HEK293T (cell line): ENCODE measurements at places on chromosomes 1 and 21.

DNA sequence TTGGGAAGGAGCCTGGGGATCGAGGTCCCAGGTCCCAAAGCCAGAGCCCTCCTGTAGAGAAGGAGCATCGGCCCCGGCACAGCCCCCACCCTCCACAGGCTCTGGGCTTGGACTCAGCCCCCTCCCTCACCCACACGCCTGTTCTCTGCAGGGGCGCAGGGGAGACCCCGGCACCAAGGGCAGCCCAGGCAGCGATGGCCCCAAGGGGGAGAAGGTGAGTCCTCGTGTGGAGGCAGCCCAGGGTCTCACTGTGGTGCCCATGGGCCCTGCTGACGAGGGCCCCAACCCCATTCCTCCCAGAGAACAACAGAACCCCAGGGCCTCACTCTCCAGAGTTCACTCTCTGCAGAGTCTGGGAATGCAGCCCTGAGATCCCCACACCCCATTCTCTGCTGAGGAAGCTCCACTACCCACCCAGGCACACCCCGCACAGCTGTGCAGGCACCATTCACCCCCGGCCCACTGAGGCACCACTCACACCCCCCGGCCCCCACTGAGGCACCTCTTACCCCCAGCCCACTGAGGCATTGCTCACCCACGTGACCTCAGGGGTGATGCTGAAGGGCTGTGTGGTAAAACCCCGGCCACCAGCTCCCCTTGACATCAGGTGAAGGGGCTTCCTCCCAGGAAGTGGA, 21.8 kb downstream of the COL6A2 start:
- no peak for DNase-seq

- DNase-seq, result no peak
Observed at GRCh38 chr1:55288245-55288644, 73.1 kb upstream of the USP24 start.

- DNase-seq, result no peak
Observed at GRCh38 chr1:37073854-37074379, 39.6 kb upstream of the GRIK3 start.

DNA sequence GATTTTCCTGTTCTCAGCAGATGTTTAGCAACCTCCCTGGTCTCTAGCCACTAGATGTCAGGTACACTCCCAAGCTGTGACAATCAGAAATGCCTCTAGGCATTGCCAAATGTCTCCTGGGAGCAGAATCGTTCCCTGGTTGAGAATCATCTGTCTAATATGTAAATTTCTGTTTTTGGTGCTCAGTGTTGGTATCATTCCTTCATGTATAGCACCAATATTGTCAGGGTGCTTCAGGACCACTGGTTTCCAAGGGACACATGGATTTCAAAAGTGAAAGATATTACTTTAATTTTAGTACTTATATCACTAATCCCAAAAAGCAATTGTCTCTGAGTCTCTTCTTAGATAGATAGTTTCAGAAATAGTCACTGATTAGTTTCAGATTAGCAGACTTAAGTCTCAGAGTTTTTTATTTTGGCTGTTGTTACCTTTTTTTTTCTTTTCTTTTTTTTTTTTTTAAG, 160.1 kb downstream of the PTPRC start:
- DNase-seq, result no peak

DNA sequence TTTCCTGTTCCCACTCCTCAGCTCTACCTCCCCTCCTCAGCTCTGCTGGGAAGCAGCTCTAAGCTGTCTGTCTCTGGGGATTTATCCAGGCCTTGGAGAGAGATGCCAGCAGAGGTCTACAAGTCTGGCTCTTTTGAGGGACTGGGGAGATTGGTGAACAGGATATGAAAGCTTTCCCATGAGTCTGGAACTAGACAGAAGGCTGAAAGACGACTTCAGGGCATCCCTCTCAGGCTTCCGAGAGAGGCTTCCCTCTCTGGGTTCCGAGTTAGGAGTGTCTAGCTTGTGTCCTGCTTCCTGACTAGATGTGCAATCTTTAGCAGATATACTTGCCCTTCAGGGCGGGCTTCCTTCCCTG, 733 bp downstream of the TMEM35B start:
- DNase-seq, result no peak

DNA sequence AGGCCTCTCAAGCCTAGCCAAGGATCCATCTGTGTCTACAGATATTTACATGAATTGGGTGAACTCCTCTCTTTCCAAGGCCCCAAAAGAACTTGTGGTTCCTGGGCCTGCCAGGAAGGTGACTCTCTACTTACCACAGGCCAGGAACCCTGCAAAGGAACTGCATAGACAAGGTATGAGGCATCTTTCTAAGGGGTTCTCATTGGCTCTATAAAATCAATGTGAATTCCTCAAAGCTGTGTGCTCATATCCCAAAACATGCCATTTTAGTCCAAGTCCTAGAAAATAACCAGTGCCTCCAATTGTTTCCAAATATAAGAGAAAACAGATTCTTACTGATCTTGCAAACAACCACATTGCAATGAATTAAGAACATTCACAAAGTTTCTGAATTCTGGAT, 39.9 kb upstream of the RGL1 start:
- DNase-seq, result no peak

DNA sequence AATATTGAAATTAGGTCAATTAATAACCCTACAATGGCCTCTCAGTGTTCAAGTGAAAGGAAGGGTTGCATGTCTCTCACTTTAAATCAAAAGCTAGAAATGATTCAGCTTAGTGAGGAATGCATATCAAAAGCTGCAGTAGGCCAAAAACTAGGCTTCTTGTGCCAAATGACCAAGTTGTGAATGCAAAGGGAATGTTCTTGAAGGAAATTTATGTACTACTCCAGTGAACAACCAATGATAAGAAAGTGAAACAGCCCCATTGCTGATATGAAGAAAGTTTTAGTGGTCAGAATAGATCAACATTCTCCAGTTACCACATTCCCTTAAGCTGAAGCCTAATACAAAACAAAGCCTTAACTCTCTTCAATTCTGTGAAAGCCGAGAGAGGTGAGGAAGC, 10.0 kb downstream of the MAEL start:
- DNase-seq, result no peak

GRCh38 chr1:93609536-93609935, 72.1 kb downstream of the BCAR3 start:
- DNase-seq, result no peak

- DNase-seq, result no peak
Observed at GRCh38 chr1:35558374-35559316, 1.0 kb downstream of the NCDN start.

DNA sequence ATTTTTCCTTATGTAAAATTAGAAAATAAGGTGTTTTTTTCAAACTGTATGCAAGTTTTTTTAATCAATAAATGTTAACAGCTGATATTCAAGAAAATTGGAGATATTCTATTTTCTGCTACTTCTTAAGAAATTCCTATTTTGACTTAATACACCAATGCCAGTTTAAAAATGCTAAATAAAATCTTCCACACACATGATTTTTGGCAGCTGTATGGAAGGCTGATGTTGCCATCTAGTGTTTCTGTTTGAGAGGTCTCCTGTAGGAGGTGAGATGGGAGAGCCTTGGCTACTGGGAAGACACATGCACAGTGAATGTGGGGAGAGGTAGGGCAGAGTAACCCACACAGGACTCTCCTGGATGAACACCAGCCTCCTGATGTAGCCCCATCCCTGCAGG, 29.2 kb upstream of the OR2B11 start:
- peak; percentile 34 for DNase-seq
